Suppressor macrophage (primary cell): ENCODE measurements at places on chromosomes 12 and 14.
A peak's percentile ranks its signal among the peaks of the same experiment; 100 is the strongest.

DNA sequence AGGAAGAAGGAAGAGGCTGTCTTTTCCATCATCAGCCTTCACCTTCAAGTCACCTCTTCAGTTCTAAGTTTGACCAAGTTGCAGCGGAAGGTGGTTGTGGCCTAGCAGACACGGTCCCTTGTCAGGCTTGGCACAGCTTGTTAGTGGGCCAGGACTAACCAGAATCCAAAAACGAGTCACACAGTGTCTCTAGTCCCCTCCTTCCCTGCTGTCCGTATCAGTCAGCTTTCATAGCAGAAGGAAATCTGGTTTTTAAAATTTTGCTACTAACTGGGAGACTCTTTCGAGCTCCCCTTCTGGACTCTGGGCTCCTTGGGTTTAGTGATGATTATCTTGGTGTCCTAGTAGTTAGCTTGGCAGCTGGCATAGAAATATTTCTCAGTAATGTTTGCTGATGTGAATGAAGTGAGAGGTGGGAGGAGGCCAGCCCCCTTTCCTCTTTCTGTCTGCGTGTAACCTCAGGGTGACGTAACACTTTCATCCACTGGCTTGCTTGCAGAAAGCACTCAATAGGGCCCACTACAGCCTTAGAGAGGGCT is 3.8 kb downstream of the ETV6 start:
- DNase-seq = peak; percentile 89

- no peak for DNase-seq
Measured at GRCh38 chr12:49864798-49865090, 21.8 kb upstream of the BCDIN3D start.

- DNase-seq = no peak
Measured at GRCh38 chr14:83870546-83871270, 1659.2 kb upstream of the FLRT2 start.

DNA sequence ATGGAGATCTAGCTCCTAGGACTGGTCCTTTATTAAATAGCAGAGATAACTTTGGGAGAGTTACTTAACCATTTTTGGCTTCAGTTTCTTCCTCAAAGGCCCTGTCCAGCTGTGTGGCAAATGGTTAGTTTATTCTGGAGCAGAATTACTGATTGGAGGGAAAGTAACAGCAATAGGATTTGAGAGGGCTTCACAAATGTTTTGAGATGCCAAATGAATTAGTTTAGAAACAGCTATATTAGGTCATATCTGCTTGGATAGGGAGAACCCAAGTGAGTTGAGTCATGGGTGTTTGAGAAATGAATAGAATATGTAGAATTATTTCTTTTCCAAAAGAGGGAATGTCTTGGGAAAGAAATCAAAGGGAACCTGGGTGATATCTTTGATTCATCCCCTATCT is 17.5 kb downstream of the RASSF3 start:
- DNase-seq = peak; percentile 31

GRCh38 chr12:26746121-26746714 is 86.8 kb downstream of the ITPR2 start:
- no peak for DNase-seq

GRCh38 chr12:107404981-107405380 is 280.6 kb upstream of the PWP1 start:
- peak; percentile 56 for DNase-seq

GRCh38 chr14:90453401-90453951 is 56.6 kb downstream of the CALM1 start:
- no peak for DNase-seq

- DNase-seq = peak; percentile 7
Measured at GRCh38 chr12:131323879-131324278, 370.2 kb downstream of the ADGRD1 start.

GRCh38 chr12:3214526-3215365 is 137.6 kb downstream of the TSPAN9 start:
- no peak for DNase-seq

GRCh38 chr12:28698553-28698952 is 450.5 kb upstream of the FAR2 start:
- no peak for DNase-seq

GRCh38 chr12:96526110-96526509 is 36.7 kb downstream of the CFAP54 start:
- DNase-seq = no peak

- DNase-seq = no peak
Measured at GRCh38 chr12:122604993-122605392, 77.9 kb downstream of the KNTC1 start.

- no peak for DNase-seq
Measured at GRCh38 chr14:36056845-36057244, 119.7 kb downstream of the PTCSC3 start.

DNA sequence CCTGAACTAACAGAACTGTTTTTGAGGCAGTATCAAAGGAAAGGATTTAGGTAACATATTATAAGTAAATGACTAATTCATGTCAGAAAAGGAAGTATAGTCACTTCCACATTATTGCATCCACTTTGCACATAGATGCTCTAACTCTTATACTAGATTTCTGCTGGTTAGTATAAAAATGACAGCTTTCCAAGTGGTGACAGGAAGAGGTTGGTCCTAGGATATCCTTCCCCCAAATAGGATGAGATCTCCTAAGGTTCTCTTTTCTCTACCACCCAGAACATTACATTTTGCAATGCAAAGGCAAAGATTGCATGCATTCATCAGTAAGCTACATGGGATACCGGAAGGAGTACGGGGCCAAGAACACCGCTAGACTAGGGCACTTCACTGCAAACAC is 15.2 kb downstream of the DAD1 start:
- DNase-seq = peak; percentile 71

- DNase-seq = no peak
Measured at GRCh38 chr12:101619858-101620761, 25.3 kb downstream of the MYBPC1 start.

DNA sequence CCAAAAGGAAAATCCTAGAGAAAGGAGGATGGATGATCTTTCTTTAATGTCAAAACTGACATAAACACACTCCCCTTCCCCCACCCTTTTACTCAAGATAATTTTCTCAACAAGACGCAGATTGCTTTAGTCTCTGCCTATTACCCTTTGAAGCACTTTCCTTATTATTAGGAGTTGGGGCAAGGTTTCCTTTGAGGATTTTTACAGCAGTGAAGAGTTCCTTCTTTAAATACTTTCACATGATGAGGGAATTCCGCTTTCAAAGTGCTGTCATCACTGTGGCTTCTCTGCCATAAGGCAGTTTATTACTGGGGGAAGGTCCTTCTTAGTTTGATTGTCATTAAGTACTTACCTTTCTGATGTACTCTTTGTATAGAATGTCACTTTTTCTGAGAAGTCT is 172.1 kb downstream of the MSRB3 start:
- peak; percentile 63 for DNase-seq

DNA sequence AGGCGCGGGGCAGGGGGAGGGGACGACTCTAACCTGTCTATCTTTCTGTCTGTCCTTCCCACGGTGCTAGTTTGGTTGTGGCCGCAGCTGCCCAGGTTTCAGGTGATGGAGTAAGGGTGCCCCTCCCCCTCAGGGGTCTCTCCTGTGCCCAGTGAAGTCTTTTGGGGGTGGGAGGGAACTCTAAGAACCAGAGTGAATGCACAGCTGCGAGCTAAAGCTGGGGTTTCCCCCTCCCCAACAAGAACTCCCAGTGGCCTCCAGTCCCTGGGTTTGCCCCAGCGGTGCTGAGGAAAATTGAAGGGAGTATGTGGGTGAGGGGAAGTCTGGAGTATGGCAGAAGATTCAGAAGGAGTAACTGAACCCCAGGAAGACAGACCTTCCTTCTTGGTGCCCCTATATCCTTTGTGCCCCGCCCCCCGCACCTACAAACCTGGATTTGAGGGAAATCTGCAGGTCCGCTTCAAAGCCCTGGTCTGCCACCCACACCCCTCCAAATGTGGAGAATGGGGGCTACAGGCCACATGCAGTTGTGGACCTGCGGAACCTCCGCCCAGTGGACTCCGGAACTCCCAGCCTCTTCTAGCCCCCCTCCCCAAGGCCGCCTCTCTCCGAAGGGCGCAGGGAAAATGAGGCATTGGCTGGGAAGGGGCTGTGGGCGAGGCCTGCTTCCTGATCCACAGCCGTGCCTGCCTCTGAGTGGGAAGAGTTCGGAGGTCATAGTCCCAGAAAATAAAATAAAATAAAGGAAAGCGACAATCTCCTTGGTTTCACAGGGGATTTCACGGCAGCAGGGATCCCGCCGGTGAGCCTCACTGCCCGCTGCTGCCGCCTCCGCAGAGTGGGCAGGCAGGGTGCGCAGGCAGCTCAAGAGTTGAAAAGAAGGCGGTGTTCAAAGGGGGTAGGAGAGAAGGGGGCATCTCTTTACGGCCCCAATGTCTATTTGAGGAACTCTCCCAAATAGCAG is 3.4 kb upstream of the HOXC9 start:
- no peak for DNase-seq

- peak; percentile 63 for DNase-seq
Measured at GRCh38 chr12:46450279-46450748, 77.7 kb upstream of the SLC38A2 start.

DNA sequence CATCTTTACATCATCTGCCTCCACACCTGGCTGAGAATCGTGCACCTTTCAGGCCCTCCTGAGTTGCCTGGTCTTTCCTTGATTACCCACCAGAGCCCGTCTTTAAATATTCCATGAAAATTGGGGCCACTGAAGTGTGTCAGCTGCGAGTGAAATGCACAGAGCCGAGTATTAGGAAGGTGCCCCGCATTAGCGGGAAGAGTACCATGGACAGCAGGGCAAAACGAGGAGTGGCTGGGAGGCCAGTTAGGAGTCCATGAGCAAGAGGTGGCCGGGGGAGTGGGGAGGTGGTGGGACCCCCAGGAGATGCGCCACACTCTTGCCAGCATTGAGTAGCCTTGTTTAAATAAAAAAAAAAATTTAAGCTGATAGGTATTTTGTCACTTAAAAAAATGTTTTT is 99.6 kb downstream of the TSPAN9 start:
- no peak for DNase-seq

DNA sequence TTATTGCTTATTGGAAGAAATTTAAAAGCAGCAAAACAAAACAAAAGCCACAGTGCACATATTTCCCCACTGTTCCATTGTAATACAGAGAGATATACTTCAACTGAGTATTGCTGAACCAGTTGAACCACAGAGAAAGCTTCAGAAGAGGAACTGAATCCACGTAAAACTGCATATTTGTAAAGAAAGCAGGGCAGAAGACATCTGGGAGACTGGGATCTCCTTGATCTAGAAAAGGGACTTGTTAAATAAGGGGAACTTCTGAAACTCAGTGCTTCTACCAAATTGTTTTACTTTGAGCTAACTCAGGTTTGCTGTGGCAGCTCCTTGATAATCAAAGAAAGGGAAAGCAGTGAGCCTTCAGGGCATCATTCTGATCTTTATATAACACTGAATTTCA is 411.1 kb upstream of the MDGA2 start:
- DNase-seq = no peak

DNA sequence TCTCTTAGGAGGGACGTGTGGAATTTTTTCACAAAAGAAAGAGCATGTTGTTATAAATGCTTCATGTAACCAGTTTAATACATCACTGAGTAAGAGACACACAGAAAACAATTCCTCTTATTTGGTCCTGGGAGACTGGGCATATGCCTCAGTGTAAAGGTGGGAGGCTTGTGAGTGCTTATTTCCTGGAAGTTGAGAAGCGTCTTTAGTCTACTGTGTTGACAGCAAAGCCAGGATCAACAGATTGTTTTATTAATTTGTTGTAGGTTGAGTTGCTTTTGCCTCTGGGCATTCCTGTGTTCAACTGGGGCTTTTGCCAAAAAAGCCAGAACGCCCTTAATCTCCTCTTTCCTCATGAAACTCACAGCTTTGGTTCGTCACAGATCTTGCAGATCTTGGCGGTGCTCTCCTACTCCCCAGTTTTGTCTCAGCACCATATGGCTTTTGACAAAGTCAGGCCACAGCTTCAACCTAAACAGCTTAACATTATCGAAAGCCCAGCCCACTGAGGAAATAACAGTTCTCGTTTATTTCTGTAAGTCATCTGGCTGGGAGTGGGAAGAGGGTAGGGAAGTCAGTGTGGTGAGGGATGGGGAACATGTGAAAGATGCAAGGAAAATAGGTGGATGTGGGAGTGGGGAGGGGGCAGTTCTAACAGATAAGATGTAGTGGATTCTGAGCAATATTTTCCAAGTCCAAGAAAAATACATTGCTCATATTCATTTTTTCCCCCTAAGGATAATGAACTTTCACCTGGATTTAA is 227.2 kb downstream of the DACT1 start:
- no peak for DNase-seq

- DNase-seq = peak; percentile 83
Measured at GRCh38 chr12:64890873-64891468, 66.5 kb downstream of the TBC1D30 start.

- DNase-seq = no peak
Measured at GRCh38 chr12:64522316-64522715, 70.4 kb downstream of the TBK1 start.

GRCh38 chr12:4555804-4556203 is 6.2 kb upstream of the DYRK4 start:
- peak; percentile 95 for DNase-seq

GRCh38 chr12:16568873-16569272 is 37.1 kb downstream of the LMO3 start:
- no peak for DNase-seq

DNA sequence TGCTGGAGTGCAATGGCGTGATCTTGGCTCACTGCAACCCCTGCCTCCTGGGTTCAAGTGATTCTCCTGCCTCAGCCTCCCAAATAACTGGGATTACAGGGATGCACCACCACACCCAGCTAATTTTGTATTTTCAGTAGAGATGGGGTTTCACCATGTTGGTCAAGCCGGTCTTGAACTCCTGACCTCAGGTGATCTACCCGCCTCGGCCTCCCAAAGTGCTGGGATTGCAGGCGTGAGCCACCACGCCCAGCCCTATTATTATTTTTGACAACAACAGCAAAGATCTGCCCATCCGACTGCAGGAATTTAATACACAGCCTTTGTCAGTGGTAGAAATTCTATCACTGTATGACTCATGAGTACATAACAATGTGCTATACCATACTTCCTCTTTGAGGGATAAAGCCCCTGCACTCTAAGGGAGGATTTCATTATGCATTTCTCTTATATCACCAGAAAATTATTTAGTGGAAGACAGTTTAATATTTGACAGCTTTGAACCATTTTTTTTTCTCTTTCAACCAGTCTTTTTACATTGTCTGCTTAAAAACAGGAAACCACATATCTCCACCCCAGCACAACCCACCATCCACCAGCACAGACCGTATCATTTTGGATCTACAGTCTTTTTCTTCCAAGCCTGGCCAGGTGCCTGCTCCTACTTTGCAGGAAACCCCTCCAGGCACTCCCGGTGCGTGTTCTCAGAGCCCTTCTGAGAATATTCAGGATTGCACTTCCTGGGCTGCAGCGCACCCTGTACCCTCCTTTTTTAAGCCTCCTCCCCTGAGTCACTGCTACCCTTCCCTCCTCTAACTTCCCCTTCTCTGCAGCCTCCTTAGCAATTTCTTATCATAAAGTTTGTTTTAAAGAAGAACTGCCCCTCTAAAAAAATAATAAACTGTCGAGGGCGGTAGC is 594 bp downstream of the ARHGDIB start:
- peak; percentile 80 for DNase-seq

GRCh38 chr12:62860501-62861411 is 74.2 kb downstream of the PPM1H start:
- DNase-seq = no peak

- no peak for DNase-seq
Measured at GRCh38 chr12:132617822-132618682, 524 bp upstream of the P2RX2 start.

GRCh38 chr12:14961466-14962152 is at the start of gene ARHGDIB:
Gene ARHGDIB (minus strand): TSS chr12:14961601. CDS start chr12:14950712, 10,889 bp downstream.
- peak; percentile 86 for DNase-seq

GRCh38 chr12:184811-185575 is 29.0 kb downstream of the SLC6A12 start:
- peak; percentile 62 for DNase-seq
